ENCODE measurements at places on chromosomes 6 and 20.

- DNase-seq, result no peak
Observed at GRCh38 chr6:39849228-39849627, 57.1 kb downstream of the DAAM2 start.

DNA sequence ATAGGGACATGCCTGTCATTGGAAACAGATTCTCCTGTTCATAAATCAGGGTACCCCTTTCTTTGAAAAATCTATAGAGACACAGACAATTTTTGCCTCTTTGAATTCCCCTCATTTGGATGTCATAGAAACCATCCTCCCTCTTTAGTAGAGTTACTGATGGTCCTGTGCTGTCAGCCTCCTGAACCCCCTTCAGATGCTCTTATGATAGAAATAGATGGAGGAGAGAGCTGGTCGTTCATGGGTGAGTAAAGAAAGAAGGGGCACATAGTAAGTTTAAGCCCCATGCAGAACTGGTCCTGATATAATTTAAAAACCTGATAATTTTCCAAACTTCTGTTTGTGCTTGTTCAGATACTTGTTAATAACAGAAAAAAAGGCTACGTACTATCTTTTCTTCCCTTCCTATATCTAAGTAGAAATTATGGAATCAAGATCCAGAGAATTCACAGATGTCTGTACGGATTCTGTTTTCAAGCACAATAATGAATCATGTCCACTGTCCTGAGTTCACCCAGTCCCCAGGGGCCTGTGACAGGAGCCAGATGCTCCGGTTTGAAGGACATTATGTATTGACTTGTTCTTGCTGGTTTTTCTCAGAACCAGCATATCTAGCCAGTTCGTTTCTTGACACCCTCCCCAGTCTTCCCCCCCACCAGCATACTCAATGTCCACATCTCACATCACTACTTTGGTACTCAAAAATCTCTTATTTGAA is 78.1 kb downstream of the NCOA7 start:
- no peak for DNase-seq

- DNase-seq, result no peak
Observed at GRCh38 chr20:59985864-59986263, 27.6 kb downstream of the CDH26 start.

GRCh38 chr6:168581706-168582105 is 140.7 kb downstream of the SMOC2 start:
- DNase-seq, result no peak

All from activated effector memory CD4-positive, alpha-beta T cell treated with anti-CD3 and anti-CD28 coated beads, Interleukin-2, amount 50 U/mL, for 16 hours (primary cell).